Naive B cell (primary cell): ENCODE measurements at places on chromosomes 1 and 21.
A peak's percentile ranks its signal among the peaks of the same experiment; 100 is the strongest.

GRCh38 chr1:169859001-169859400, 34.7 kb downstream of the SCYL3 start:
- DNase-seq, result no peak

- no peak for DNase-seq
Measured at GRCh38 chr1:172323686-172324085, 96.8 kb upstream of the C1orf105 start.

DNA sequence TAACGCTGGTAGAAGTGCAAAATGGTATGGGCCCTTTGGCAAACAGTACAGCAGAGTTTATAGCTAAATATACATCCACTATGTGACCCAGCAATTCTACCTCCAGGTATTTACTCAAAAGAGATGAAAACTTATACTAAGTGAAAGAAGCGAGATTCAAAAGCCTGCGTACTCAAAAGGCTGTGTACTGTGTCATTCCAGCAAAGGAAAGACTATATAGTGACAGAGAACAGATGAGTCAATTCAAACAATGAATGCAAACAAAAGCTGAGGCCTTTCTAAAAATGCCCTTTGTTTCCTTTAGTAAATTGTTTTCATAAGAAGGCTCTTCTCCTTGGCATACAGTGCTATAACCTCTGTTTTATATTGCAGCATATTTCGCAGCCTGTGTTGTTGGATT, 268.8 kb upstream of the CSF3R start:
- DNase-seq, result no peak

DNA sequence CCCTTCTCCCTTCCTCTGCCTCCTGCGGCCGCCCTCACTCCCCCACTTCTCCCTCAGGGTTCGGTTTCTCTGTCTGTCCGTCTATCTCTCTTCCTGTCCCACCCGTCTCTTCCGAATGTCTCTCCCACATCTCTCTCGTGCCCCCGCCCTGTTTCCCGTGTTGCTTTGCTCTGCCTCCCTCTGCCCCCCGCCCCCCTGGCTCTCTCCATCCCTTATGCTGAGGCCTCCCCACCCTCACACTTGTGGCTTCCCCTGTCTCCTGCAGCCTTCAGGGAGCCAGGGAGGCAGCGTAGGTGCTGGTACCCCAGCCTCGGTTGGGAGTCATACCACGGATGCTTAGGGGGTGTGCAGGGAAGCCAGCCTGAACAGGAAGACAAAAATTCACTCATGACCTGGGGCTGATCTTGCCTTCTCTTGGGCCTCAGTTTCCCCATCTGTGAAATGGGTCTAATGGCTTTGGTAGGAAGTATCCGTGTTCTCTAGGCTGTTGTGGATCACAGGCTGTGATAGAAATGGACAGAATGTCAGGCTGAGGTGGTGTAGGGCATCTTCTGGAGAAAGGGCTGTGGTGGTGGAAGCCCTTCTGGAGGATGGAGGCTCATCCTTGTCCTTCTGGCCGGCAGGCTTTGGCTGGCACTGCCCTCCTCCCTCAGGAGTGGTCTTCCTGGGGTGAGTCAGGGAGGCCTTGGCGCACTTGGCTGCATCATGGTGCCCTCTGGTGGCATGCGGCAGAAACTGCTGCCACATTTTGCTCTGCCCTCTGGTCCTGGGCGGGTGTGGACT, 55.5 kb downstream of the FOXO6 start:
- DNase-seq, result peak; percentile 54

DNA sequence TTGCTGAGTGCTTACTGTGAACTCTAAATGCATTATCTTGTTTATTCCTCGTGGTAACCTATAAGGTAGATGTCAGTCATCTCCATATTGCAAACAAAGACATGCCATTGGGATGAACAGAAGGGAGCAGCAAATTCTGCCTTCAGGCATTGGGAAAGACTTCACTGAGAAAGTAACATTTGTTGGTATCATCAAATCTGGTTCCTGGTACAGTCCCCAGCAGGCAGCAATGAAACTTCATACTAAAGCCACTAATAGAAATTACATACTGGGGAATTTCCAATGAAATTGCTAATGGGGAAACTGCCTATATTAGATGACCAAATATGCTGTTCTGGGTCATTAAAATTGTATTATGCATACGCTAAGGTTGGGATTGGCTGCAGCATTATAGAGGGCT, 47.3 kb upstream of the ST6GALNAC5 start:
- DNase-seq, result no peak

- no peak for DNase-seq
Measured at GRCh38 chr1:96565546-96565945, 156.0 kb upstream of the PTBP2 start.

DNA sequence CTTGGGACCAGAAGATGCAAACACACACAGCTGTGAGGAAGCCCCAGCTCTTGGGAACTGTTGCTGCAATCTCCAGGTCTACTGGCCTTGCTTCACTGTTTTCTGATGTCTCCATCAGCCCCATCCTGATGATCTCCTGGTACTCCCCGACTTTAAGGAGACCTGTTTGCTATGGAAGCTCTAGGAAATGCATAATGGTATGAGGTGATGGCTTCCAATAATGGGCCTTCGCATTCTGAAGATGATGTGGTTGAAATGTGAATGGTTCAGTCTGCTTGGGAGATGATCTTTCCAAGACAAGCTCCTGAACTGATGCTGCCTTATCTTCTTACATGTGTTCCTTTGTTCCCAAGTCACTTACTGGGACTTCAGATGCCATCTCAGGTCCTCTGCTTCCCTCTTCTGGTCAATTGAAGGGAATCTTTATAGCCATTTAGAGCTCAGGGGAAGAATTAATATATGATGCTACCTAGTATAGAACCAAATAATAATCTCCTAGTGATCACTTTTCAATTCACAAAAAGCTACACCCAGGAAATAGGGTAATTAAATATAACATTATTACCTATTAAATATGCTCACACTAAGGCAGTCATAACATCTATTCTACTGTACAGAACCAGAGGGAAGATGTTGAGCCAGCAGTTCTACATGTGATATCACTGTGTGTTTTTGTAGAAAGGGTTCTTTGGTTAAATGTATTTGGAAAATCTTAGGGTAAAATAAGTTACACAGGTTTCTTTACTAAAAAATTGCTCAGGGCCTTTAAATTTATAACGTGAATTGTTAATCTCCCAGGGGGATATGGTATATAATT, 73.9 kb upstream of the VTCN1 start:
- DNase-seq, result no peak

DNA sequence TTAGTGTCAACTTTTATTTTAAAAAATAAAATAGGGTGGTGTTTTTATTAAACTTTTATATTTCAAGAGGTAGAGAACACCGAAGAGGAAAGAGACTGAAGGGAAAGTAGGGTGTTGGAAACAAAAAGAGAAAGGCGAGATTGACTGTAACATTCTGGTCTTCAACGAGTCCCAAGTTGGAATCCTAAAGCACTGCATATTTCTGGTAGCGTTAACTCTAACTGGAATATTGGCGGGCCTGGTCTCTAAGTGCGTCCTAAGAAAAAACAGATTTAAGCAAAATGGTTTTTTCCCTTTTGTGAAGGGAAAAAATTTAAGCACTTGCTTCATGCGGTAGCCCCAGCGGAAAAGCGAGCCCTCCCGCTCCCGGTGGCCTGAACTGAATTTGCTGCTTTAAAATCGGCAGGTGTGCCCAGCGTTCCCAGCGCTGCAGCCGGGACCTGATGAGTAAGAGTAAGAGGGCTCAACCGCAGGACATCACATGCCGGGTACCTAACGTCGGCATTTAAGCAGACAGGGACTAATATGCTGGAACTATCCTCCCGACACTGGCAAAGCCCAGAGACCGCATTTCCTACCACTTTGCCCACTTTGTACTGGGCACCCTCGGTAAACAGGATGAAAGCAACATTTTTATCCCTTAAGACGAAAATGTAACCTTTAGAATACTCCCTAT, 30.5 kb upstream of the NFIA start:
- no peak for DNase-seq

GRCh38 chr1:40047769-40048168, 7.2 kb downstream of the CAP1 start:
- no peak for DNase-seq

DNA sequence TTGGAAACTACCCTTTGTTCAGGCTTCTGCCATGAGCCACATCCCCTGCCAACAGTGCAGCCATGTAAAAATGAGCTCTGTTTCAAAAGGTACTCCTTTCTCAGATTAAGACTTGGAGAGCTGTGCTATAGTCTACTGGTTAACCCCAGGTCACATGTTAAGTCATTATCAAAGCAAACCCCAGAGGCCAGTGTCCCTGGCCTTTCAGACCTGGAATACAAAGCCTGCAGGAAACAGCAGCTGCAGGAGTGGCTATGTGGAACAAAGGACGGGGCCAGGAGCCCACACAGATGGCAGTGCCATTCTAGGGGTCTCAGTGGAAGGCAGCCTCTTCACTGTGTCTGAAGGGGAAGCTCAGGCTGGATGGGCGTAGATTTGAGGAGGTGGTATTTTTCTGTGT, 6.7 kb downstream of the ZNF496 start:
- no peak for DNase-seq

GRCh38 chr1:184563308-184563707, 176.5 kb downstream of the C1orf21 start:
- DNase-seq, result no peak

DNA sequence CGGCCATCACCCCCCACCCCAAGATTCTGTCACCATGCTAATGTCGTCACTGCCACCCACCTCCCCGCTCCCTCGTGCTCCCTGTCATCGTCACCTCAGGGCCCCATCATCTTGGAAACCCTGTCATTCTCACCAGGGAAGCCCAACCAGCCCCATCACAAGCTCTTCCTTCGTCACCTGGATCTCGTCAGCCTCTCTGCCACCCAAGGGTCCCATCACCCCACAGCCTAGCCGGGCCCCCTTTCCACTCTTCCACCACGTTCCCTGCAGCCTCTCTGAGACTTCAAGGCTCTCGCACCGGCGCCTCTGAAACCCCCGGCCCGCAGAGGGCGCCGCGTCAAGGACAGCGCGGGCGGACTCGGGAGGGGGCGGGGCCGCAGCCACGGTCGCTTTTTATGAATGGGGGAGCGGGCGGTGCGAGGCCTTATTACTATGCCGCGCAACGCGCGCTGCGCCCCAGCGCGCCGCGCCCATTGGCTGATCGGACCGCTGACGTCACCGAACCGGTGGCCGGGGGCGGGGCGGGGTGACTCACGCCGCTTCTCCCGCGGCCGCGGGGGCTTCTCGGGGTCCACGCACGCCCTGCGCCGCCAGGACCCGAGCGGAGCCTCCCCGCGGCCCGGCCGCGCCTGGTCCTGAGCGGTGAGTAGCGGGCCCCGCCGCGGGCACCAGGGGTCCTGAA, at the start of gene GPR3:
Gene GPR3 (plus strand): TSS at position 527 of the 682 bp plus-strand sequence. CDS start 1,177 bp downstream, outside the sequence.
- DNase-seq, result peak; percentile 89

DNA sequence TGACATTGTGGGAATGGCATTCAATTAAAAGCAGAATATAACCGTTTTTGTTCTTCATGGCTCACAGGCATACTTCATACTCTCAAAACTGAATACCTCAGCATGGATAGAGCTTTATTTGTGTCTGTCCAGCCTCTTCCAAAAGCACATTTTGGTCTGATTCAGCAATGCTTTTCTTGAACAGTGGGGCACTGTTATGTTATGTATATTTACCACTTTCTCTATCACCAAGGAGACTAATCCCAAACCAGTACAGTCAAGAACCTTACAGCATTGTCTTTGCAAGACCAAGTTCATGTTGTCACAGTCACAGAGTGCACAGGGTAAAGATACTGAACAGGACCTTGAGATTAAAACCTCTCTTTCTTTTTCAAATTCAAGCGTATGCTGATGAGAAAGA, 582.8 kb downstream of the PTBP2 start:
- no peak for DNase-seq

- DNase-seq, result no peak
Measured at GRCh38 chr1:3219005-3219790, 150.2 kb downstream of the PRDM16 start.

- no peak for DNase-seq
Measured at GRCh38 chr21:28627691-28628090, 365.0 kb downstream of the LTN1 start.

- DNase-seq, result no peak
Measured at GRCh38 chr1:18938008-18938706, 18.3 kb downstream of the IFFO2 start.
